ENCODE measurements at places on chromosomes 12 and 14.

- DNase-seq = no peak
Observed at GRCh38 chr14:77103475-77103874, 5.4 kb downstream of the CIPC start.

DNA sequence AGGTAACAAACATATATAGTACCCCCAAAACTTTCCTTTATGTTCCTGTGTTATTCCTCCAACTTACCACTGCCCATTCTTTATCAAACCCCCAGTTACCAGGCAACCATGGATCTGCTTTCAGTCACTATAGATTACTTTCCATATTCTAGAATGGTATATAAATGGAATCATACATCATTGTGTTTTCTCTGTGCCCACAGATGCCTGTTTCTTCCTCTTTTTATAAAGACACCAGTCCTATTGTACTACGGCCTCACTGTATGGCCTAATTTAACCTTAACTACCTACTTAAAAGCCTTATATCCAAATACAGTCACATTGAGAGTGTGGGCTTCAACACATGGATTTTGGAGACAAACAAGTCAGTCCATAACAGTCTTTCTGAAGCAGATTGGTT, 2.6 kb downstream of the TAS2R14 start:
- no peak for DNase-seq

DNA sequence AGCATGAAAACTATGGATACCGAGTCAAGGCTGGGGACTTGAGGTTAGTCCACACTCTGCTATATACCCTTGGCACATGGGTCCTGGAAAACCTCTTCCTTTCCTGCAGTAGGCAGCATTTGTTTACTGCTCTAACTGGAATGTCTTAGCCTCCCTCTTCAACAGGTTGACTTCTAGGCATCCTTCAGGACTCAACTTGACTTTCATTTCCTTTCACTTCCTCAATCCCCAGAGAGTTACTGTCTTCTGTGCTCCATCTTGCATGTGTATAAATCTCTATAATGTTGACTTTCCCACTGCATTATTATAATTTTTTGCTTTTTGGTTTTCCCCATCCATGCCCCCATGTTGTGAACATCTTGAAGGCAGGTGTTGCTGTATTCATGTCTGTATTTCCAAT, 107.9 kb downstream of the VRK1 start:
- DNase-seq = no peak

DNA sequence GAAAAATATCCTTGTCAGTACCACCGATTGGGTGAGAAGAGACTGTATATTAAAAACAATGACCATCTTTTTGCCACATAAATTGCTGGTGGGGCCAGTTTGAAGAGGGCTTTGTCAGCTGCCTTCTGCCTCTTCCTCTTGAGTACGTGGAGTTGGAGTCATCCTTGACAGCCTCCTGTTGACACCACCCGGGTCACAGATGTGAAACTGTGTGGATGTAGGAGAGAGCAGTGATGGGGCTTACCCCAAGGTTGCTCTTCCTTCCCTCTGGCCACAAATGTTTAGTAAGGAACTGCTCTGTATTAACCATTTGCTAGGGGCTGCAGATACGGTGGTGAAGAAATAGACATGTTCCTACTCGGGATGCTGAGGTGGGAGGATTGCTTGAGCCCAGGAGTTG, 12.2 kb downstream of the PTPN11 start:
- DNase-seq = no peak

GRCh38 chr12:132723015-132723763, 12.5 kb downstream of the PGAM5 start:
- DNase-seq = no peak

GRCh38 chr14:97277711-97278110, 480.5 kb downstream of the VRK1 start:
- no peak for DNase-seq

DNA sequence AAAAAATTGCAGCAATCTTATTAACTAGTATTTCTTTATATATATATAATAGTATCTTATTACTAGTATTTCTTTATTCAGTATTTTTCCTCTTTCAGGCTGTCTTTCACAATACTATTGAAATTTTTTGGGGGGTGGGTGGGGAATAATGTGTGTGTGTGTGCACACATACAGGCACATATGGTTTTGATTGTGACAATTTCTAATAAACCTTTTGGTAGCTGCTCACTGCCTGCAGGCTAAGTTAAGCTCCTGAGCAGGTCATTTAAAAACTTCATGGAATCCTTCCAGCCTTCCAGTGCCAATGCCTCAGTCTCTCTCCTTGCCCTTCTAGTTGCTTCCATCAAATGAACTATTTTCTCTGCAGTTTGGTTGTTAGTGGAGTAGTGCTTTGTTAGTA, 490.1 kb downstream of the PCNX1 start:
- peak; percentile 46 for DNase-seq

- DNase-seq = no peak
Observed at GRCh38 chr12:57157588-57158173, 10.3 kb upstream of the LRP1-AS start.

- DNase-seq = no peak
Observed at GRCh38 chr12:124088217-124088907, 115.3 kb downstream of the ZNF664 start.

- no peak for DNase-seq
Observed at GRCh38 chr12:122955156-122955555, 11.1 kb downstream of the ABCB9 start.

DNA sequence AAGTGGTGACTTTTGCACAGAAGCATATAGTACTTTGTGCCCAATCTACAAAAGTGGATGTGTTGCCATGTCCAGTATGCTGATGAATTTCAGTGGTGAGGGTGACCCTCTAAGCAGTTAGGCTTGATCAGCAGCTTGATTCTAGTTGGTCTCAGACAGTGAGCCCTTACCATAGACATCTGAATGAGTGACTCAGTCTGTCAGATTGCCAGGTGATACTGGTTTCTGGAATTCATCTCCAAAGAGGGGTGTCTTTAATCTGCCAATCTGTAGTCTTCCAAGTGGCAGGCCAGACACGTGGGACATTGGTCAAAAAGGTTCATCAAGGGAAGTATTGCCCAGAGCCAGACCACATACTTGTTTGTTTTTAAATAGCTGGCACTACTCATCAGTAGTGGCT, 187.4 kb upstream of the SLC16A7 start:
- peak; percentile 73 for DNase-seq

DNA sequence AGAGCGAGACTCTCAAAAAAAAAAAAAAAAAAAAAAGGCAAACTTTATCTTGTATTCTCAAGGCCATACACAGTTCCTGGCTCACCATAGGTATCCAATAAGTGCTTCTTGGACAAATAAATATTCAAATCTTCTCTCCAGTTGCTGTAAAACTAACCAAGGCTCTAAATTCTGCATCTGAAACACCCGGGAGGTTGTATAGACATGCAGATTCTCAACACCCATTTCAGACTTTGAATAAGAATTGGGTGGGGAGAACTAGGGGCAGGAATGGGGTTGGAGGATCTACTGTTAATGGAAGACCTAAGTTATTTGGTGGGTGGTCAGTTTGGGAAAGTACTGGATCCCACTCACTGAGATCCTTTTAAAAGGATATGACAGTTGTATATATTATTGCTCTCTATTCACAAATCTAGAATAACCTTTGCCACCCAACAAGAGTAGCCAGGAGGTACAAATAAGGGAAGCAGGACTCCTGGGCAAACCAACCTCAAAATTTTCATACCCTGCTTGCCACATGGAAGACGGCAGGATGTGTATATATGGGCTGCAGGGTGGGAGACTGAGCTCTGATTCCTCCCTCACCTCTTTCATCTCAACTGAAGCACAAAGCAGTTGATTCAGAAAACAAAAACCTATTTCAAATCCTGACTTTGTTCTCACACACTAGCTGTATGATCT, 879 bp downstream of the GDF3 start:
- DNase-seq = no peak

- DNase-seq = no peak
Observed at GRCh38 chr14:85239791-85240190, 290.2 kb upstream of the FLRT2 start.

DNA sequence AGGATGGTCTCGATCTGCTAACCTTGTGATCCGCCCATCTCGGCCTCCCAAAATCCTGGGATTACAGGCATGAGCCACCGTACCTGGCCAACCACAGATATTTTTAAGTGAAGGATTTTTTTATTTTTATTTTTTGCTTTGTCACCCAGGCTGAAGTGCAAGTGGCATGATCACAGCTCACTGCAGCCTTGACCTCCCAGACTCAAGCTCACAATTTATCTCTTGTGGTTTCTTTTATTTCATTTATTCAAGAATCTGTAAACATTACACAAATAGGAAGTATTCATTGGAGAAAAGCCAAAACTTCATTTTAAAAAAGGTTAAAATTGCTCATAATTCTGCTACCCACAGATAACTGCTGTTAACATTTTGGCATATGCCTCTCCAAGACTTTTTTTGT, 13.3 kb downstream of the MOAP1 start:
- no peak for DNase-seq

- DNase-seq = no peak
Observed at GRCh38 chr14:22544881-22545420, 44.1 kb downstream of the DAD1 start.

All from fibroblast of skin of right biceps (primary cell).